ENCODE measurements at places on chromosomes 1 and 21. TPM values are rescaled to one million over a fixed set of nuclear protein-coding genes. Genes with fewer than 3 reads are reported as not detected.

GRCh38 chr1:100703716-100704115 is 15.8 kb upstream of the VCAM1 start:
- no peaks in the 10 kb centered on the region for H3K27me3 ChIP-seq
- H3K27ac ChIP-seq: no peak overlapping the region
- H3K4me3 ChIP-seq: no peak overlapping the region

DNA sequence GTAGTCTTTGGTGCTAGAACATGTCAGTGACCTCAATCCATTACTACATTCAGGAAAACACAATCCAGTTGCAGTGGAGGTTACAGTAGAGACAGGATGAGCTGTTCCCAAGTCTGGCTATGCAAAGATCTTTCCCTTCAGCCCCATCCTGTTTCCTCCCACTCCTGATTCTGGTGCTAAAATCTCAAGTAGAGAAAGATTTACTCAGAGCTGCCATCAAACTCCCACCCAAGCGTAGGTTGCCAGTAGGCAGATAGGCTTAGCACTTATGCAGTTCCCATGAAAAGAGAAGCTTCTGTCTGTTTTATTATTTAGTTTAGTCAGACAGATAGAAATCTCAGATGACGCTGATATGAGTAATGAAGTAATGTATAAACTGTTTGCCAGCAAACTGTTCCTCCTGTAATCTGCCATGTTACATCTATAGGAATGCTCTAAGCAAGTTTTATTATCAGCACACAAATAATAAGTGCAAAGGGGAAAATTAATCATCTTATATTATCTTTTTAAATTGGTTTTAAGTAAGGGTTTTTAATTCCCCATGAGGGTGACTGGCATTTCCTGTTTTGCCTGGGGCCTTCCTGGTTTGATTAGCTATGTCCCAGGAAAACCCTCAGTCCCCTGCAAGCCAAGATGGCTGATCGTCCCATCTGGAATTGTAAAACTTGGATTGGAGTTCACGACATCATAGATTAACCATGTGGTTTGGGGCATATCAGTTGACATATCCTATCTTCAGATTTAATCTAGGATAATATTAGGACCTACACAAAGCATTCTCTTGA is 188.3 kb upstream of the PALMD start:
- H3K4me3 ChIP-seq: no peak overlapping the region
- H3K4me1 ChIP-seq: no peaks in the 10 kb centered on the region
- no peaks in the 10 kb centered on the region for H3K27me3 ChIP-seq
- no peaks in the 10 kb centered on the region for H3K36me3 ChIP-seq
- no peak for DNase-seq

DNA sequence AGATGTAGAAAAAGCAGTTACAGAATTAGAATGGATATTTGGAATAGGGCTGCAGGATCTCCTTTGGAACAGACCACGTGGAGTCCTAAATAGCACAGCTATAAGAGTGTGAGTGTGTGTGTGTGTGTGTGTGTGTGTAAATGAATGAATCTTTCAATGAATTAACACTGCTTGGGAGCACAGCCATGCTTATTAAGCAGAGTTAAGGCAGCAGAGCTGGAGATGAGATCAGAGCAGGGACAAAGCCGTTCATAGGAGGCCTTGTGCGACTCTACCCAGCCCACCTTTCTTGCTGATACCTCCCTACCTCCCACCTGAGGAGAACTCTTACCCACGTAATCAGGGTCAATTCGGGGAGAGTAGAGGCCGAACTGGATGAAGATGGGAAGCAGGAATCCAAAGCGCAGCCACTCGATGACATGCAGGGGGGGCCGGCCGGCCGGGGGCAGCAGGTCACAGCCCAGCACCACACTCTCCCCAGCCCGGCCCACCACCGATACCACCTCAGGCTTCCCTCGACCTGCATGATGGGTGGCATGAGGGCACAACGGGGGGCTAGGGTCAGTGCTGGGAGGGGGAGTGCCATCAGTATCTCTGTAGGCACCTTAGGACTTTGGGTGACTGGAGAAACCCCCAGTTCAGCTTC is 2.7 kb downstream of the IGSF9 start:
- H3K36me3 ChIP-seq: no peaks in the 10 kb centered on the region
- peaks cover 11% of the 10 kb centered on the region for H3K27me3 ChIP-seq
- DNase-seq: no peak
- H3K4me1 ChIP-seq: peaks cover 7% of the 10 kb centered on the region

DNA sequence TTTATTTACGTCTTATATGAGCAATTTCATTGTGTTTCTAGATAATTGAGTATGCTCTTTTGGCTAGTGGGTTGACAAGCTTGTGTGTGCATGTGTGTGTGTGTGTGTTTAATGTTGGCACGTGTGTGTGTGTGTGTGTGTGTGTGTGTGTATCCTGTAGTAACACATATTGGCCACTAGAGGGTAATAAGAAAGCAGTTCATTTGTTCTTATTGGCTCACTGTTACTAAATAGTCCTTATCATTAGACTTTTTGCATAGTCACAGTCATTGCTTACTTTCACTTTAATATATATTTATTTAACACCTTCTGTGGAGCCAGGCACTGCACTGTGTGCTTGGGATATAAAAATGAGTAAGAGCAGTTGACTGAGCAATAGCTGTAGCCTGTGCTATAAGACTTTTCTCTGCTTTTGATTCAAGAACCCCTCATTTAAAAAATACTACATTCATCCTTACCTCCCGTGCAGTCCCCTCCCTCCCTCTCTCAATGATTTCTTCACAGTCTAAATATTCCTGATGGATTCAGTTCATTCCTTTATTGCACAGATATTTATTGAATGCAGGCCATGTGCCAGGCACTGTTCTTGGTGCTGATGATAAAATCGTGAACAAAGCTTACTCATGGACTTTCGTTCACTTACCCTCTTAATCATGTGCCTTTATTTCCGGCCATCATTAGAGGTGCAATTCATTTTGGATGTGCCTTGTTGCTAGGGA is 96.7 kb downstream of the DYRK1A start:
- H3K4me3 ChIP-seq: no peak overlapping the region
- H3K4me1 ChIP-seq: peaks cover 37% of the 10 kb centered on the region
- no peak for DNase-seq
- H3K27me3 ChIP-seq: no peaks in the 10 kb centered on the region
- H3K36me3 ChIP-seq: no peaks in the 10 kb centered on the region

GRCh38 chr1:214934045-214934444 is 148.5 kb upstream of the KCNK2 start:
- H3K27me3 ChIP-seq: no peaks in the 10 kb centered on the region
- H3K4me3 ChIP-seq: no peak overlapping the region
- DNase-seq: no peak

DNA sequence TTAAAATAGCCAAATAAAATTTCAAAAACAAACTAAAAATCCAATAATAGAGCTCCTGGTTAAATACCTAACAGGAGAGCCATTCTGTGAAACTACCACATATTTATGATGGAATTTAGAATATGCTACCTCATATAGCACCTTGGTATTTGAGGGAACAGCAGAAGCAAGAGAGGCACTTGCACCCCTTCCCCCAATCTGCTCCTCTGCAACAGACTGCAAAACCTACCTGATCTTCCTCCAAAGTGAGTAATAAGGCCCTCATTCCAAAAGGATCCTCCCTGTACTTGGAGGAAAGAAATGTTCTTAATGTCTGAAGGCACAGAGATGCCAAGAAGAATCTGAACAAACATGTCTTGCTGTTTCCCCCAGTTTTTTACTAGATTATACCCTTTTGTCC is 28.1 kb upstream of the RNPC3 start:
- no peak overlapping the region for H3K27ac ChIP-seq
- no peaks in the 10 kb centered on the region for H3K27me3 ChIP-seq
- DNase-seq: no peak
- no peaks in the 10 kb centered on the region for H3K4me1 ChIP-seq

DNA sequence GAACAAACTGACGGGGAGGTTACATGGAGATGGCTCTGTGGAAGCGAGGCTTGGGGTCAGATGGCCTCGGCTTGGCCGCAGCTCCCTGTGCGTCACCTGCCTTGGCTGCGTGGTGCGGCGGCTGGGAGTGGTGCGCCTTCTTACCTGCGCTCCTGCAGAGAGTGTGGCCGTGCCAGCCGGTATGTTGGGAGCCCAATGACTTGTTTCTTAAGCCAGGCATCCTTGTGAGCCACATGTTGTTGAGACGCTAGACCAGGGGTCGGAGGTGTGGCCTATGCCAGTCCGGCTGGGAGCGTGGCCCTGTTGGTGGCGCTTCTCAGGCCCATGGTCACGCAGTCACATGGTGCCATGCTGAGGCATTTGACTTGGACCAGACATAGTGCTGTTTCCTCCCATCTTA is 10.5 kb downstream of the SLX9 start:
- no peak overlapping the region for H3K4me3 ChIP-seq
- DNase-seq: no peak
- no peaks in the 10 kb centered on the region for H3K27me3 ChIP-seq
- peaks cover 6% of the 10 kb centered on the region for H3K4me1 ChIP-seq

DNA sequence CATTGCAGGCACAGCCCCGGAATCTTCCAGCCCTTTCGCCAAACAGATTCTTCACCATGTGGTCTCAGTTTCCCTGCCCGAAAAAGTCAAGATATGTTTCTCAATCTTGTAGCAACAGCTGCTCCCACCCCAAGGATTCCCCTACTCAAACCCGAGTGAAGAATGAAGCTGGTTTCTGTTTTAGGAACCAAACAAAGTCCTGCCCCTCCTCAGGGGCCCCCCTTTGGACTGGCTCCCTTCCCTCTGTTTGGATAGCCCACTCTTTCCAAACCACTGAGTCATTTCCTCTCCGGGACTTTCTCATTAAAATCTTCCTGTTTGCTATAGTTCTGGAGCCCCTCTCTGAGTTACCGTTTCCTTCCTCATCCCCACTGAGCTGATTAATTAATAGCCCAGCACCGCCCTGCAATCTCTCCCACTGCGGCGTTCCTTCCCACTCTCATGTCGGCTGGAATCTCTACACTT is 100.9 kb downstream of the TSEN15 start:
- no peaks in the 10 kb centered on the region for H3K36me3 ChIP-seq
- H3K27ac ChIP-seq: no peak overlapping the region
- H3K4me3 ChIP-seq: no peak overlapping the region
- H3K4me1 ChIP-seq: no peaks in the 10 kb centered on the region
- no peak for DNase-seq
- no peaks in the 10 kb centered on the region for H3K27me3 ChIP-seq

- no peak for DNase-seq
- H3K4me3 ChIP-seq: no peak overlapping the region
- H3K4me1 ChIP-seq: no peaks in the 10 kb centered on the region
Measured at GRCh38 chr21:31253684-31254083, 90.4 kb downstream of the TIAM1 start.

DNA sequence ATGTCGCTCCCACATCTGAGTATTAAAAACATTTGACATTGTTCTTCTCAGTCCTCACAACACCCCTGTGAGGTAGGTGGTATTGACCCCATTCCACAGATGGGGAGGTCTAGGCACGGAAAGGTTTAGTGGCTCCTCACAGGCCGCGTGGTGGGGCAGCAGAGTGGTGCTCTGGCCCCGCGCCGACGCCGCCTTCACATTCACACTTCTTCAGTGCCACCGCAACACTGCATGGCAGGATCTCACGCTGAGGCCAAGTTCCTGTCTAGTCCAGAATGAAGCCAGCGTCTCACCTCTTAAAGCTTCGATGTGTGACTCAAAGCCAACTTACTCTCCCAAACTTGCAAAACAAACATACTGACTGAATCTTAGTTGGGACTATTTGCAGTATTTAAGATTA is 12.1 kb downstream of the ICMT start:
- H3K4me1 ChIP-seq: no peaks in the 10 kb centered on the region
- no peak overlapping the region for H3K27ac ChIP-seq
- H3K4me3 ChIP-seq: no peak overlapping the region
- H3K27me3 ChIP-seq: no peaks in the 10 kb centered on the region
- no peak for DNase-seq

DNA sequence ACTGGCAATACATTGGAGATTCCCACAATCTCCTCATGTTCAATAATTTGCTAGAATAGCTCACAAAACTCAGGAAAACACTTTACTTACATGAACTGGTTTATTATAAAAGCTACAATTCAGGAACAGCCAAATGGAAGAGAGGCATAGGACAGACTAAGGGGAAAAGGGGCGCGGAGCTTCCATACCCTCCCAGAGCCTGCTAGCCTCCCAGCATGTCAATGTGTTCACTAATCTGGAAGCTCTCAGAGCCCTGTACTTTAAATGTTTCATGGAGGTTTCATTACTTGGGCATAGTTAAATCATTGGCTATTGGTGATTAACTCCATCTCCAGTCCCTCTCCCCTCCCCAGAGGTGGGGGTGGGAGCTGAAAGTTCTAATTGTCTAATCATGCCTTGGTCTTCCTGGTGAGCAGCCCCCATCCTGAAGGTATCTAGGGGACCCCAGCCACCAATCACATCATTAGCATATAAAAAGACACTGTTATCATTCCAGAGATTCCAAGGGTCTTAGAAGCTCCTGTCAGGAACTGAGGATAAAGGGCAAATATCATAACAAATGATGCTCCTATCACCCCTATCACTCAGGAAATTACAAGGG is 10.9 kb upstream of the DMRTB1 start:
- H3K27ac ChIP-seq: no peak overlapping the region
- H3K36me3 ChIP-seq: no peaks in the 10 kb centered on the region
- no peaks in the 10 kb centered on the region for H3K4me1 ChIP-seq
- no peak overlapping the region for H3K4me3 ChIP-seq

DNA sequence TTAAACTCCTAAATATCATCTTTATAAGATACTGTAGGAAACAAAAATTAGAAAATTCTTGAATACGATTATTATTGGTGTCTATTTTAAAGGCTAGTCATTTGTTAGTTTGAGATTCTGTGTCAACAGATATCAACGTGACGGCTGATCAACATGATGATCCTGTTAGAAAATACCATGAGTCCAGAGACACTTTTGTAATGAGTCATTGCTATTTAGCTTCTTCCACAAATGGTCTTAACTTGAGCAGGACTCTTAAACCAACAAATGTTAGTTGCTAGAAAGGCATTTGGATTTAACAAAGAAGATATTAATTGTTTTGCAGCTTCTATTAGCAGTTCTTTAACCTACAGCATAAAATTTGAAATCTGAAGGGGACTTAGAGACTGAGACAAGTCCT is 131.2 kb downstream of the TGFB2 start:
- DNase-seq: no peak
- H3K36me3 ChIP-seq: no peaks in the 10 kb centered on the region
- no peak overlapping the region for H3K27ac ChIP-seq
- H3K27me3 ChIP-seq: no peaks in the 10 kb centered on the region
- H3K4me1 ChIP-seq: no peaks in the 10 kb centered on the region

- H3K4me3 ChIP-seq: no peak overlapping the region
- no peak overlapping the region for H3K27ac ChIP-seq
- H3K36me3 ChIP-seq: no peaks in the 10 kb centered on the region
- H3K4me1 ChIP-seq: no peaks in the 10 kb centered on the region
Measured at GRCh38 chr1:79040424-79041082, 34.0 kb upstream of the ADGRL4 start.

GRCh38 chr1:245825128-245825901 is 670.5 kb downstream of the KIF26B start:
- H3K27ac ChIP-seq: no peak overlapping the region
- H3K4me3 ChIP-seq: no peak overlapping the region
- H3K27me3 ChIP-seq: no peaks in the 10 kb centered on the region
- no peaks in the 10 kb centered on the region for H3K4me1 ChIP-seq

The LAX1 gene
- 34.6 TPM for total RNA-seq

The PPIAL4G gene
- total RNA-seq: 4.6 TPM

The C1QC gene
- not detected for total RNA-seq

The RGSL1 gene
- not detected for total RNA-seq

The OR2L2 gene
- total RNA-seq: 0.24 TPM

The AMY2A gene
- total RNA-seq: not detected

The RPTN gene
- total RNA-seq: not detected

The MCOLN3 gene
- total RNA-seq: 11.1 TPM

The GNAT2 gene
- total RNA-seq: 0.39 TPM

The KPRP gene
- not detected for total RNA-seq

Data from naive thymus-derived CD4-positive, alpha-beta T cell (primary cell).